ENCODE measurements at places on chromosomes 4 and X.

GRCh38 chrX:129230850-129231512 lies 292.3 kb downstream of the SMARCA1 start:
- no peak for DNase-seq

DNA sequence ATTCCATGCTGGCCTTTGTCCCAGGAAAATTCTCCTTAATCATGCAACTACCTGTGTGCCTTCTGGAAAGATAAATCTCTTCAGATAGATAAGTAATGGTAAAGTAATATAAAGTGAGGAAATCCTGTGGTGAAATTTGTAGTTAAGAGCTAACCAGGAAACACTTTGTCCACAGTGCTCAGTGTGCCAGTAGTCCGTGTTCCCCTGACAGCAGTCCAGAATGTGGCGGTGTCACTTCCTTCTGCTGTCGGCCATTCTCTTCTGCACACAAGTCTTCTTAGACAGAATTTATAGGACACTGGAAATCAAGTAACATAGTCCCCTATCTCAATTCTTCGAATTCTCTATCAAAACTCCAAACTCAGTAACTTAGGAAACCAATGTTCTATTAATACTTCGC lies 5.7 kb upstream of the CXXC4 start:
- no peak for DNase-seq

- DNase-seq: no peak
These were observed 261.7 kb downstream of the ANKRD50 start for GRCh38 chr4:124450851-124451250.

- DNase-seq: no peak
These were observed 31.1 kb downstream of the RAB40AL start for GRCh38 chrX:102968216-102968615.
